ENCODE measurements at places on chromosomes 1 and 21. TPM values are rescaled to one million over a fixed set of nuclear protein-coding genes. Genes with fewer than 3 reads are reported as not detected.
A peak's percentile ranks its signal among the peaks of the same experiment; 100 is the strongest.

HRNR gene
- total RNA-seq, result not detected

DNA sequence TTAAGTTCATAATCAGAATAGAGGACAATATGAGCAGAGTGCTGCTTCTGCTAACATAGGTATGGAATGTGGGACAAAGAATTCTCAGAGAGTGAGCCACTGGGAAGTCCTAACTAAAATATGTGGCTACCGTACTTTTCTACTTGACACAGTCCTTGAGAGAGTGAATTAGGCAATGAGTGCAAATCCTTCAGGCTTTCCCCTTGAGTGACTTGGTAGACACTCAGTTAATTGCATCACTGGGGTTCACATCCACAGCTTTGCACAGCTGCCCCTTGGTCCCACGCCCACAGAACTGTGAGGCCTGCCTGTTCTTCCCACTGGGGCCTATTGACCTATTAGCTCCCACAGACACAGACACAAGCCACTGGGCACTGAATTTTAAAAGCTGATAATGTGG, 40.5 kb upstream of the PAXBP1 start:
- H3K27me3 ChIP-seq, result no peaks in the 10 kb centered on the region
- peaks cover 9% of the 10 kb centered on the region for H3K4me1 ChIP-seq
- no peak overlapping the region for H3K4me3 ChIP-seq
- no peak overlapping the region for H3K27ac ChIP-seq
- no peak for DNase-seq
- no peaks in the 10 kb centered on the region for H3K36me3 ChIP-seq

GRCh38 chr1:68230484-68230802, 1.9 kb downstream of the WLS start:
- peak overlapping the region; percentile 61 for H3K27ac ChIP-seq
- H3K36me3 ChIP-seq, result no peaks in the 10 kb centered on the region
- H3K4me3 ChIP-seq, result peak overlapping the region; percentile 71
- peaks cover 43% of the 10 kb centered on the region for H3K4me1 ChIP-seq
- peak; percentile 52 for DNase-seq

DNA sequence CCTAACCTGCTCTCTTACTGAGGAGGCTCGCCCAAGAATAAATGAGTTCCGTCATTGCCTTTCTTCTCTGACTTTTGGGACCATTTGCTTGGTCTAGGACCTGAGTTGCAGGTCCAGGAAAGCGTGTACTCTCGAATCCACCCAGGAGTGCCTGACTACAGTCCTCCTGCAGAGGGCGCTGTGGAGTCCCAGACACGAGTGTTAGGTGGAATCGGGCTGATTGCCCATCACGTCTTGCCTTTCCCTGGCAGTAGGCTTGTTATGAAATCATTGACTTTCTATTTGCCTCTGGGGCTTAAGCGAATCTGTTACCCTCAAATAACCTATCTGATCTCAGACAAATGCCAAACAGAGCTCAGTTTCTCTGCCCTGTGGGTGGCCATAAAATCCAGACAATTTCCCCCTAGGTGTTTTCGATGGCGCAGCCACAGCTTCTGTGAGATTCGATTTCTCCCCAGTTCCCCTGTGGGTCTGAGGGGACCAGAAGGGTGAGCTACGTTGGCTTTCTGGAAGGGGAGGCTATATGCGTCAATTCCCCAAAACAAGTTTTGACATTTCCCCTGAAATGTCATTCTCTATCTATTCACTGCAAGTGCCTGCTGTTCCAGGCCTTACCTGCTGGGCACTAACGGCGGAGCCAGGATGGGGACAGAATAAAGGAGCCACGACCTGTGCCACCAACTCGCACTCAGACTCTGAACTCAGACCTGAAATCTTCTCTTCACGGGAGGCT, at the start of gene IL20:
TSS of gene IL20 (plus strand) at position 685 of the 733 bp plus-strand sequence. CDS start 230 bp downstream, outside the sequence.
- no peaks in the 10 kb centered on the region for H3K4me1 ChIP-seq
- DNase-seq, result peak; percentile 82
- no peak within 1 kb of the TSS for H3K27ac ChIP-seq
- peaks cover 39% of the 10 kb centered on the region for H3K27me3 ChIP-seq
- H3K36me3 ChIP-seq, result no peaks in the 10 kb centered on the region

- no peak overlapping the region for H3K27ac ChIP-seq
- DNase-seq, result no peak
- no peaks in the 10 kb centered on the region for H3K36me3 ChIP-seq
- H3K4me1 ChIP-seq, result peaks cover 5% of the 10 kb centered on the region
- no peaks in the 10 kb centered on the region for H3K27me3 ChIP-seq
Measured at GRCh38 chr1:147773215-147773715, 12.9 kb upstream of the GJA5 start.

GRCh38 chr1:175193527-175193910, 943 bp upstream of the KIAA0040 start:
- H3K27me3 ChIP-seq, result peaks cover 56% of the 10 kb centered on the region
- H3K36me3 ChIP-seq, result no peaks in the 10 kb centered on the region
- no peak for DNase-seq
- no peak overlapping the region for H3K27ac ChIP-seq

All from A673 (cell line).